ENCODE measurements at places on chromosomes 6 and 20. TPM values are rescaled to one million over a fixed set of nuclear protein-coding genes. Genes with fewer than 3 reads are reported as not detected.
A peak's percentile ranks its signal among the peaks of the same experiment; 100 is the strongest.

MYBL2 gene
- 0.94 TPM for total RNA-seq

SIGLEC1 gene
- 55.8 TPM for total RNA-seq

SLC22A2 gene
- total RNA-seq, result not detected

F13A1 gene
- 160 TPM for total RNA-seq

MICB gene
- total RNA-seq, result 6.2 TPM

TREM2 gene
- 6.6 TPM for total RNA-seq

GMPR gene
- 17.3 TPM for total RNA-seq

ZSCAN9 gene
- 18.5 TPM for total RNA-seq

ALDH8A1 gene
- total RNA-seq, result 1.6 TPM

PPP1R3G gene
- total RNA-seq, result 5.3 TPM

WFDC2 gene
- 2.3 TPM for total RNA-seq

- peak; percentile 46 for DNase-seq
Measured at GRCh38 chr6:35771343-35771627, 5.1 kb upstream of the CLPSL2 start.

GRCh38 chr6:97778290-97779038 is 495.4 kb upstream of the MMS22L start:
- DNase-seq, result no peak

DNA sequence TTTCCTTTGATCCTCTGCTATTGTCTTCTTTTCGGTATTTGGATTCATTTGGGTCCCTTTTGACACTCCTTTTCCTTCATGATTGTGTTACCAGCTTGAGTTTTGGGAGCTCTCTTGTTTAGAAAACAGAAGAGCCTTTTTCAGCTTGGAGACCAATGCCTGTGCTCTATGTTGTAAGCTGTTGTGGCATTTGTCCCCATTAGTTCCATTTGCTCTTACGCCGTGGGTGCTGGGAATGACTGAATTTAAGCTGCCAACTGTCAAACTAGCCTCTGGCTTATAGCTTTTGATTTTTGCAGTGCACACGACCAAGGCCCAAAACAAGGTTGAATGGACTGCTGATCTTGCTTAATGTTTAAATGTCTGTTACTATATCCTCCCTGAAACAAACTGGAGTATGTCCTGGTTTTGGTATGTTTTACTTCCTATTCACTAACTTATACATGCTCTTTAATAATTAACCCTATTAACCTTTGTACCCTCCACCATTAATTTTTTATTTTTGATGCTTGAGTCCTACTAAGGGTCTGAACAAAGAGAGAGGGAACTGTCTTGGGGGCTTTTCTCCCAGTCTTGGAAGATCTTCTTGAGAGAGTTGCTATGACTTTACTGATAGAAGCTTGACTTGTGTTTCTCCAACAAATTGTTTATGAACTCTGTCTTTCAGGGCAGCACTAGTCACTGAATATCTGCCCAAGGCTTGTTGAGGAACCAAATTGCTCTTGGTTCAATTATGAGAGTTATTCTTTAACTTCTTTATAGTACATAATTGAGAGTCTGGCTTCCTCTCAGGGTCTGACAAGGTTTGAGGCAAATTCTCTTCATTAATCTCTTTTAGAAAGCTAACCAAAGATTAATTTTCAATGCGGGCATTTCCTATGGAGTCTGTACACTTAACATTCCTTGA is 100.3 kb upstream of the SIRPG start:
- DNase-seq, result no peak

- no peak for DNase-seq
Measured at GRCh38 chr6:18397701-18398100, 10.6 kb downstream of the RNF144B start.

DNA sequence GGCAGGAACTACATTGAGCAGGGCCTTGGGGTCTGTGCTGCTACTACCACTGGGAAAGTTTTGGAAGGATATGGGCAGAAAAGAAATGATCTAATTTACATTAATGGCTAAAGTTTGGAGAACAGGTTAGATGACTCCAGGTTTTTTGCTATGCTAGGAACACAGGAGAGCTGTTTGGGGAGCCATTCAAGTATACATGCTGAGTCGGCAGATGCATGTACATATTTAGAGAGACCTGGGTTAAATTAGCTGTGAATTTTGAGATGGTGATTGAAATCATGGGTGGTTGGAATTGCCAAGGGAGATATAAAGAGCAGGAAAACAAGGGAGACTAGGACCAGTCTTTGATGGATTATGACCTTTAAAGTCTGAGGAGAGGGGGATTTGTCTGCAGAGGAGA is 113.1 kb upstream of the BACH2 start:
- DNase-seq, result no peak

- DNase-seq, result no peak
Measured at GRCh38 chr6:126312013-126312665, 27.8 kb upstream of the CENPW start.

- DNase-seq, result no peak
Measured at GRCh38 chr6:157314705-157315321, 8.5 kb downstream of the TMEM242 start.

DNA sequence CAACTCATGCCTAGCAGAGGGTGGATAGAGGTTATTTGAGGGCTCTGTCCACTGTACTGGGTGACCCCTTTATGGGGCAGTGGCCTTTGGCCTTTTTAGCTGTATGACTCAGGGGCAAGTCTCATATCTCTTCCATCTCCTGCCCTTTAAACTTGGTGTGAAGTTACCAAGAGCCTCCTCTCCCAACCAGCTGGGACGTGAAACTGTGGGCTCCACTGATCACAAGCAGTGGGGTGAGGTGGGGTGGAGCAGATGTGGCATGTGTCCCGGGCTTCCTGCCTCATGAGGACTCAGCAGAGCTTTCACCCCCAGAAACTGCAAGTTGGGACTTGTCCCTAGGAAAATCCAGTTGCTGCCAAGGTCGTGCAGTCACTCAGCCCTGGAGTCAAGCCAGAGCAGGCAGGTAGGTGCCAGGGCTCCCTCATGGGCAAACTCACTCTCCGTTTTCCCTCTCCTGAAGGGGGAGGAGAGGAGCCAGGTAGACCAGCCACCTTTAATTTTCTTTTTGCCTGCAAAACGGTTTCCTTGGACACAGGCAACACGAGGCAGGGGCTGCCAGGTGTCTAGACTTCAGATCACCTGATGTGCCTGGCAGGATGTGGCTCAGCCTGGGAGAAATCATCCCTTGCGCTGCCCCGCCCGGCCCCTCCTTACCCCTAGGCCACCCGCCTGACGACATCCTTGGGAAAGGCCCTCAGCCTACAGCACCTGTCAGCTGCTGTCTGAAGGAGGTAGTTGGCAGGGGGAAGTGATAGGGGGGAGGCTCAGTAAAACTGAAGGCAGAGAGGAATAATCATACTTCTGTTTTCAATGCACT is 4.0 kb downstream of the CDKN1A start:
- DNase-seq, result peak; percentile 69

GRCh38 chr20:23689399-23689690 is 507 bp upstream of the CST4 start:
- no peak for DNase-seq

GRCh38 chr20:920311-920710 is 4.2 kb upstream of the ANGPT4 start:
- no peak for DNase-seq

DNA sequence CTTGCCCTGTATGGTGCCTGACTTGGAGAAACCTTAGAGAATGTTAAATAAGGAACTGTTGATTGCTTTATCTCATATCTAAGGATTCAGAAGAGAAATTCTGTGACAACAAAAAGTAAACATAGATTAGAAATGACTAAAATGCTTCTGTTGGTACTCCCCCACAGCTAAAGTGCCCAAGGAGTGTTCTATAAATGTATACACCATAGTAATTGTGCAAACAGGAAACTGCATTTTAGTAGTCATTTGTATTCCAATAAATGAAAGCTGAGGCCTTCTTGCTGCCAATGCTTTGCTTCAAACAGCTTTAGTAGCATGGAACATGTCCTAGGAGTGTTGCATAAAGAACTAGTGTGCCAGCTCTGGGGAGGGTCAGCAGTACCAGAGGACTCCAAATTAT is 343.7 kb upstream of the IRAK1BP1 start:
- DNase-seq, result no peak

GRCh38 chr6:90083891-90084290 is 189.6 kb downstream of the GJA10 start:
- no peak for DNase-seq

DNA sequence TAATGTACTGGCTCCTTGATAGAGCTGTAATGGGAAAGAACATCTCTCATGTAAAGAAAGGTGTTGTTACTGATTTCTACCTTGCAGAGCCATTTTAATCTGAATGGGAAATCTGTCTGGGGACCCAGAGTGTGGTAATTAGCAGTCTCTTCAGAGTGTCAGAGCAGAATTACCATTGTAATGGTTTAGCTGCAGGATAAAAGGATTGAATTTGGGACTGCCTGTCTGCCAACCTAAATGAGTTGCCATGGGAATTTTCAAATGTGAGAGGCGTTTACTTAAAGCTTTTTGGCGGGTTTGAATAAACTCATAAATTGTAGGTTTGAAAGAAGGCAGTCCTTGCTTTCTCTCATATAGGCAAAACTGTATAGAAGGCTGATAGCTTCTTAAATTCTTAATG is 128.8 kb downstream of the QKI start:
- DNase-seq, result no peak

DNA sequence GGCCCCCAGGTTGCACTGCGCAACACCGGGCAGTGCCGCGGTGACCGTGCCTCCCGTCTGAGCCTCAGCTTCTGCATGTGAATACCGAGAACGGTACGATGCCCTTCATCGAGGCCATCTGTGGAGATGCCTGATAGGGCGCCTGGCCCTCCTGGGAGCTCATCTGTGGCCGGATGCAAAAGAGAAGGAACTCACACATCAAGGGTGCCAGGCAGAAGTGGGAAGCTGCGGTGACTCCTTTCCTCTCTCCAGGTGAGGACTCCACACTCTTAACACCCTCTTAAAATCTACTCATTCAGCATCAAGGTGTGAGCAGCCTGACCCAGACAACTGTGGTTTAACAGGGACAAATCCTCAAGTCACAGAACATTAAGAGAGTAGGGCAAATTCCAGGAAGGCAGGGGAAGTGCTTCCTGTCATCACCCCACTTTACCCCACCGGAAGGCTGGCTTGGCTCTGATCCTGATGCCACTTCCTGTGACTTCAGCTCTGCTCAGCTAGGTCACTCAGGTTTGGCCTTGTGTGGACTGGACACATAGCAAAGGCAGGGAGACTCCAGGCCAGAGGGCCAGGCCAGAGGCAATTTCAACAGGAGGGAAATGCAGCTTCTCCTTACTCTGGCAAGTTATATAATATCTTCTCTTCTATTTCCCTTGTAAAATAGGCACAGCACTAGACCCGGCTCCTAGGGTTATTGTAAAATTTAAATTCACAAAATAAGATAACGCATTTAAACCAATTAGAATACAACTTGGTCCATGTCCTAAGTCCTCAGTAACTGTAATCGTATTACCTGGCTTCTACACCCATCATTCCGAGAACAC is 69.4 kb downstream of the CPNE5 start:
- no peak for DNase-seq

GRCh38 chr6:71887744-71888230 is 1.4 kb downstream of the RIMS1 start:
- DNase-seq, result no peak

GRCh38 chr6:86516087-86516486 is 421.2 kb upstream of the HTR1E start:
- no peak for DNase-seq

GRCh38 chr20:18412221-18412901 is 54.5 kb downstream of the DZANK1 start:
- DNase-seq, result no peak

GRCh38 chr6:1696463-1696850 is 86.7 kb downstream of the FOXC1 start:
- no peak for DNase-seq

DNA sequence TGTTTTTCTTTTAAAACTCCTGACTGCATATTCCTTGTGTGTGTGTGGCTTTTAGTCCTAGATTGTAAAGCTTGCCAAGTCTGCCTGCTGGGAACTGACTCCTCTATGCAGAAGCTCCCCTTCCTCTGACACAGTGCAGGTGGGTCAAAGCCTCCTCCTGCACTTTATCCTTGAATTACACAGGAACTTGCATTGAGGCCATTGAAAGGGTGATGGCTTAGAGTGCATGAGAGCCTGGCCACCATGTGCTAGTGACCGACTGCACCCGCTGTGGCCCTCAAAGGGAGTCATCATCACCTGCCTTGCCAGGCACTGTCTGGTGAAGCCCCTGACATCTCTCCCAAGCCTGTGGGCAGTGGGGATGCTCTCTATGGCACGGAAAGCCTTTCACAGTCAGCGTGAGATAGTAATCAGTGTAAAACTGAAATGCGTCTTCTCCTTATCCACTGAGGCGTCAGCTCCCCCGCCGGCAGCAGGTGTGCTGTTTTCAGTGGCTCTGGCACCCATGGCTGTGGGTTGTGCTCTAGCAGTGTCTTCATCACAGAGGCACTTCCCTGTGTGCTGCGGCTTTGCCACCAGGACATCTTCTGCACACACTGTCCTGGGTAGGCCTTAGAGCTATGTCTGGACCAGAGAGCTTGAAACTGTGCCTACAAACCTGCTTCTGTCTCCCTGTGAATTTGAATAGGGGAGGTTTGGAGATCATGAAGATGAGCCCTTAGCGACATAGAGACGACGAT is 87.9 kb downstream of the THBS2 start:
- DNase-seq, result no peak

DNA sequence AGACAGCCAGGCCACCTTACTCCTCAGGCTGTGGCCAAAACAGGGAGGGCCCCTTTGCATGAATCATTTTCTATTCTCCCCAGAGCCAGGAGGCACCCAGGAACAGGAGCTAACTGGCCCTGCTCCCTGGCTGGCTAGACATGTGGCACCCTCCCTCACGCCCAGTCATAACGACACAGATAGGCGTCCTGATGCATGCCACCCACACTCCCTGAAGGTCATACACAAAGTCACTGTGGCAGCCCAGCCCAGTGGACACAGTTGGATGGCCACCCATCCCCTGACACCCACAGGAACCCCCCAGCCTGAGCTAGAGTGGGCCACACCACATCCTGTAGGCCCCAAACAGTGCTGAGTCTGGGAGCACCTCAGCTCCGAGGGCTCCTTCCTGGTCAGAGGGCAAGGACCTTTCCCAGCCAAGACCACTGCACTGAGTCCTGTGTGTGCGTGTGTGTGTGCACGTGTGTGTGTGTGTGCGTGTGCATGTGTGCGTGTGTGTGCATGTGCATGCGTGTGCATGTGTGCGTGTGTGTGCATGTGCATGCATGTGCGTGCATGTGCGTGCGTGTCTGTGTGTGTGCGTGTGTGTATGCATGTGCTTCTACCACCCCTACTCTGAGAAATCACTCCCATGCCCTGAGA is 21.6 kb downstream of the TFEB start:
- no peak for DNase-seq

GRCh38 chr6:22399693-22400092 is 102.9 kb upstream of the PRL start:
- DNase-seq, result no peak

DNA sequence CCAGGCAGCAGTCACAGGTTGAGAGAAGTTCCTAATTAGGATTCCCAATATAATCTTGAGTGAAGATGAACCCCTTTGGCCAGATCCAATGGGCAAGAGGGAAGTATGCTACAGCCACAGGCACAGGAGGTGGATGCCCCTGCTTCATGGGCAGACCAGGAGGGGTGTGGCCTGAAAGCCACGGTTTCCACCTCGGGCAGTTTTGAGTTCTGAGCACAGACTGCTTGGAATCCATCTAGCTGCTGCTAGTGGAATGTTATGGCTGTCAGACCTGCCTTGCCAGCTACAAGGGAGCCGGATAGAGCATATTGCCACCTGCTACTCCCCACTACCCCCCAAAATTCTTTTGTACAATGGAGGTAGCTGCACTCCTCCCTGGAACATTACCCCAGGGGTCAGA is 672.9 kb downstream of the HACE1 start:
- no peak for DNase-seq
